Psoas muscle (tissue), 8 donors: ENCODE measurements at places on chromosomes 1 and 21. TPM values are rescaled to one million over a fixed set of nuclear protein-coding genes. Genes with fewer than 3 reads are reported as not detected.
A peak's percentile ranks its signal among the peaks of the same experiment; 100 is the strongest.

GRCh38 chr1:157310401-157310800 lies 172.2 kb upstream of the ETV3 start:
- DNase-seq = no peak

The AQP10 gene
- not detected for total RNA-seq

- DNase-seq = no peak
Measured at GRCh38 chr1:9882296-9882944, 27.6 kb downstream of the CTNNBIP1 start.

The EPHA10 gene
- total RNA-seq = not detected

GRCh38 chr1:172069051-172069450 lies 227.8 kb downstream of the DNM3 start:
- no peak for DNase-seq

- DNase-seq = no peak
Measured at GRCh38 chr21:41048145-41048544, 119.8 kb upstream of the BACE2 start.

- no peak for DNase-seq
Measured at GRCh38 chr1:113363935-113364334, 26.4 kb upstream of the MAGI3 start.

GRCh38 chr1:7422081-7422480 lies 349.0 kb upstream of the VAMP3 start:
- no peak for DNase-seq

DNA sequence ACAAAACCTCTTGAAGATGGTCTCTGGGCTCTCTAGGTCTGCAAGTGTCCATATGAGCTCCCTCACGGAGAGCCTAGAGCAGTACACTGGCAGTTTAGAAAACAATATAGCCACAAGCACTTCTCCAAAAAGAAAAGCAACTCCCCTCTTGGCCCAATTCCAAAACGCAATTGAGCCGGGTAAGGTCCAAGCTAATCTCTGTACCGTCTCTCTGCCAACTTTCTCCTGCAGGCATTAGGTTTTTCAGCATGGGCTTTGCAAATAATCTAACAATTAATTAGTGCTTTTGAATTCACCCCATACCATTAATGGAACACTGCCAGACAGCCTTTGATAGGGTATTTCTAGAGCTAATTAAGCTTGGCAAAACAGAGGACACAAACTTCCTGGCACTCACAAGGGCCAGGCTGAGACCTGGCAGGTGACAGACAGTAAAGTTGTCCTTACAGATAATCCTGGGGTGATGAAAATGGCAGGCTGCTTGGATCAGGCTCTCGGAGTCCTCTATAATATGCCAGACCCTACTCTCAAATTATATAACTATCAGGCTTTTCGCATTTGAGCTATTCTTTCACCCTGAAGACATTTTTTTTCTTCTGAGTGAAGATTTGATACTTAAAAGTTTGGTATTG lies 39.8 kb downstream of the TGFBR3 start:
- no peak for DNase-seq

DNA sequence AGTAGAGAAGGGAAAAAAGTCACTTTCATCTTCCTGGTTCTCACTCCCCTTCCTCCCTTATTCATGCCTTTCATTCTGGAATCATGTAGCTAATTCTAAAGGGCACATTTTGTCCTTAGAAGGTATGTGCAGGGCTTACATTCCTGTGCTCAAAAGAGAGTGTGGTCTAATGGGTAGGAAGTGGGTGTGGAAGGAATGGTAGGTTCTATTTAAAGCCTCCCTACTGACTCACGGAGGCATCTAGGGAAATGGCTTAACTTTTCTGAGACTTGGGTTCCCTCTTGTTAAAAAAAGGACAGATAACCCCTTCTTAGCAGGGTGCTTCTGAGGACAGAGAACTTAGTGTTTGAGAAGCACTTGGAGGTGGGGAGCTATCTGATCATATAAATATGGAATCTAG lies 249.3 kb upstream of the DUSP10 start:
- DNase-seq = no peak

DNA sequence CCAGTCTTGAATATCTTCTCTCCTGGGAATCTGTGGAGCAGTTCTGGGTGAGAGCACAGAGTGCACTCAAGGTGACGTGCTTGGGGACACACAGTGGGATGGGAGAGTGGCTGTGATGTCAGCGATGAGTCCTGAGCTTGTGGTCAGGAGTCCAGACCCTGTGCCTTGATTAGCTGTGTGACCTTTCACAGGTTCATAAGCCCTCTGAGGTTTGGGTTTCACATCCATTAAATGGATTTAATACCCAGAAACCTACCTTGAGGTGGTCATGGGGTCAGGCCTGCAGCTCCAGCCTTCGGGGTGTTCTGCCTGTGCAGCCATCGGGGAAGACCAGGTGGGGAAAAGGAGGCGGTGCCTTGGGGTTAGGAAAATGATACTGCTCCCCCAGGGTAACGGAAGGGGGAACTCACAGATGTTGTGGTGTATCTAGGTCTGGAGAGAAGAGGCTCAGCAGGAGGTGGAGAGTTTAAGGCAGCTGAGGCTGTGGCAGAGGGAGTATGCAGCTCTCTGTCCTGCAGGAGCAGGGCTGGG lies 38.5 kb upstream of the ETV3 start:
- no peak for DNase-seq

- no peak for DNase-seq
Measured at GRCh38 chr1:204479387-204480136, 15.0 kb downstream of the PIK3C2B start.

DNA sequence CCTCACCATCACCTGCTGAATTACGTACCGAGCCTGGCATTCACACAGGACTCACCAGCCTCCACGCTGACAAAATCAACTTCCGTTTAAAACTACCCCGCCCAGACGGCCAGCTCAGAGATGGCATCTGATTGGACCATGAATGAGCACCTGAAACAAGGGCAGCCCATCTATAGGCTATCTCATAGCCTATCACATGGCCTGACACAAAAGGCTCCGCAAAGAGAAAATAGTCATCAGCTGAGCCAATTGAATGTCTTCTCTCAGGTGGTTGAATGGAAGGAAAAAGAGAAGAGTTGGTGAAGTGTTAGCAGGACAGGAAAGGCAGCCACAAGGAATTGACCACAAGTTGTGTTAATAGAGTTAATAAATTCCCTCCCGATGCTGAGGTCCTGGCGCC lies 50.6 kb upstream of the ZC3H12A start:
- DNase-seq = no peak

DNA sequence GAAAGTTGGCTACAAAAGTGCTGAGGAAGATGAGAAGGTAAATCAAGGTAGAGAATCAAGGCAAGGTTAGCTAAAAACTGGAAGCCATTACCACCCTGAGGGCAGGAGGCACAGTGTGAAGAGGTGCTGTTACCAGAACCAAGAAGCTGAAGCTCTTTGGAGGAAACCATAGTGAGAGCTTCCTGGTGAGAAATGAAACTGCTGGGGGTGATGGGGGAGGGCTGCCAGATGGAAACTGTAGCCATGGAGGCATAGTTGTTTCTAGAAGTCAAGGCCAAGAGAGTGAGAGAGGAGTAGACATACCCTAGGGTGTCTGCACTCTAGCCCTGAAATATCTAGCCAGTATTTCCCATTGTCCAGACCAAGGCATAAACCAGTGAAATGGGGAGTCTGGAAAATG lies 28.7 kb downstream of the IFI44 start:
- DNase-seq = no peak

- DNase-seq = no peak
Measured at GRCh38 chr1:59556398-59556797, 258.4 kb upstream of the HOOK1 start.

DNA sequence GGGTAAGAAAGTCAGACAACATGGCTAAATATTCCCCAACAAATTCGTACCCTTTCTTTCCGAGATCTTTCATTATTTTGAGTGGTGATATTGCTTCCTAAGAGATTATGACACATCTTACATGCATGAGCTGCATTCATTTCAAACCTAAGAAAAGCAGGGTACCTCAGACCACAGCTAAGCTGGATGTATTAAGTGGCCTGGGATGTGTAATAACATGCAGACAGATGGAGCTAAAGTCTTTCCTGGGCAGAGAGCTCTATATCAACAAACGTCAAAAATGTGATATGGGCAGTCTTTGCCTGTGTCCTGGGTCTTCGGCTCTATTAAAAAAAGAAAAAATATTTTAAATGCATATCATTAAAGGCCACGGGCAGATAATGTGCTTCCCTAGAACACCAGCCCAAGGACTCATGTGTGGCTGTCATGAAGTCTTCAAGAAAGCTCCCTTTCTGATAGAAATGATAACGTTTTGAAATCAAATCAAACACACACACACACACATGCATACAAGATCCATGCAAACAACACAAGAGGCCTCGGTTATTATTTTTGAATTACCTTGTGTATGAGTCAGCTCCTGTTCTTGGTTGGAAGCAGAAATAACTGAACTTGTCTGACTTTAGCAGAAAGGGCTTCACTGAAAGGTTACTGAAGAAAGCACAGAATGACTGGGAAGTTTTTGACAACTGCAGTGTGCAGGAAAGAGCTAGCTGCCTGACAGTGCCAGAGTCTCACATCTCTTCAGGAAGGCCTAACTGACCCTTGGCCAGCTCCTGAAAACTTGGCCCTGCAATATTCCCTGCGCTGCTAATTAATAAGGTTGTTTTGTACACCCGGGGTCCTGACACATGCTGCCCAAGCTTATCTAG lies 231.2 kb downstream of the DSCAM start:
- no peak for DNase-seq

The TTC34 gene
- total RNA-seq = 0.15 TPM

DNA sequence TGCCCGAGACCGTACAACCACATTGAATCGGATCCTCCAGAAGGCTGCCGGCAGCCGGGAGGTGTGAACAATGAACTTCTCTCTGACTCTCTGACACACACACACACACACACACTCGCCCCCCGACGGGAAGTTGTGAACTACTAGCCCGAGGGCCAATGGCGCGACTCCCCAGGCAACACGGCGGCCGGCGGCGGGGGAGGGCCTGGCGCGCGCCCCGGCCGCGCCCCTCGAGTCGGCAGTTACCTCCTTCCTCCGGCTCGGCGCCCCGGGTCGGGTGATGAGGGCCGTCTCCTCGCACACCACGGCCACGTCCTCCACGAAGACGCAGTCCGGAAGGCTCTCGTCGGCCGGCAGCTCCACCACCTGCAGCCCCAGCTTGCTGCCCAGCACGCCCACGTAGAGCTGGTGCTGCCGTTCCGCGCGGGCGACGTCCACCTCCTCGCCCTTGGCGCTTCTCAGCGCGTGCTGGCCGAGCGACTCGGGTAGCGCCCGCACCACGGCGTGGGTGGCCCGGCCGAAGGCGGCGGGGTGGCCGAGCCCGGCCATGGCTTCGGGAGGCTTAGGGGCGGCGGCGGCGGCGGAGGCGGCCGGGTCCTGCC lies 361 bp downstream of the DDAH1 start:
- peak; percentile 78 for DNase-seq

GRCh38 chr1:195053478-195053877 lies 1554.8 kb downstream of the KCNT2 start:
- no peak for DNase-seq

- peak; percentile 70 for DNase-seq
Measured at GRCh38 chr21:46297338-46298271, 11.5 kb downstream of the YBEY start.

The NBPF20 gene
- 0.69 TPM for total RNA-seq

GRCh38 chr1:186760446-186760845 lies 68.3 kb upstream of the PLA2G4A start:
- DNase-seq = no peak

DNA sequence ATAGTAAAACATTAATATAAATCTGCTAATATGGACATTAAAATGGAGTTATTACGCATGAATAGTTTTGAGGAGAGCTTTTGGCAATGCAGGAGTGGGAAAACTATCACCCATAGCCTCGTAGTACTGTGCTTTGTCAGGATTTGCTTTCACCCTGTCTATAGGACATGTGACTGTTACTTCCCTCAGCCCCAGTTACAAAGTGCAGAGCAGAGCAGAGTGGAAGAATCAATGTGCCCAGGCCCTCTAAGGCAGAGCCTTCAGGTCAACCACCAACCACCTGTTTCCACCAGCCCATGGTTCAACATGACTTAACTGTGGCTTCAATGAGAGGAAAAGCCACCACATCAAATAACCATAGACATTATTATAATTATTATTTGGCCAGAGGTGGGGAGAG lies 68.9 kb upstream of the C8B start:
- no peak for DNase-seq
